ENCODE measurements at places on chromosomes 2 and 18.
A peak's percentile ranks its signal among the peaks of the same experiment; 100 is the strongest.

DNA sequence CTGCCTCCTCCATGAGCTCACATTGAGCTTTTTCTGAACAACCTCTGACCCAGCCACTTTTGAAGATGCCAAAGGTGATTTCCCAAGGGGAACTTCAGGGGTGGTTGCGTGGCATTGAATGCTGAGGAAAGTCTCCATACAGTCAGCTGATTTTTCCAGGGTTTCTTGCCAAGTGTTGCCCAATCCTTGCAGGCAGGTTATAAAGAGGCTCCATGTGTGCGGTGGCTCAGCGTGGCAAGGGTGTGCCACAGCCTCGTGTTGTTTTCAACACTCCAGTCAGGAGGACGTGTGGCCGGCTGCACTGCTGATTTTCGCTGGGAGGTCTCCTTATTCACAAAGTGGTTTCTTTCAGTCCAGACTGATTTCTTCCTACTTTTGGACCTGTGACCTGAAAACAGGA lies 81.4 kb upstream of the GATA6 start:
- no peak for DNase-seq

GRCh38 chr18:26546875-26547645 lies 1.3 kb downstream of the KCTD1 start:
- no peak for DNase-seq

- DNase-seq = no peak
Observed at GRCh38 chr2:221144909-221145308, 427.2 kb downstream of the EPHA4 start.

- DNase-seq = no peak
Observed at GRCh38 chr2:24620936-24621335, 129.9 kb downstream of the NCOA1 start.

DNA sequence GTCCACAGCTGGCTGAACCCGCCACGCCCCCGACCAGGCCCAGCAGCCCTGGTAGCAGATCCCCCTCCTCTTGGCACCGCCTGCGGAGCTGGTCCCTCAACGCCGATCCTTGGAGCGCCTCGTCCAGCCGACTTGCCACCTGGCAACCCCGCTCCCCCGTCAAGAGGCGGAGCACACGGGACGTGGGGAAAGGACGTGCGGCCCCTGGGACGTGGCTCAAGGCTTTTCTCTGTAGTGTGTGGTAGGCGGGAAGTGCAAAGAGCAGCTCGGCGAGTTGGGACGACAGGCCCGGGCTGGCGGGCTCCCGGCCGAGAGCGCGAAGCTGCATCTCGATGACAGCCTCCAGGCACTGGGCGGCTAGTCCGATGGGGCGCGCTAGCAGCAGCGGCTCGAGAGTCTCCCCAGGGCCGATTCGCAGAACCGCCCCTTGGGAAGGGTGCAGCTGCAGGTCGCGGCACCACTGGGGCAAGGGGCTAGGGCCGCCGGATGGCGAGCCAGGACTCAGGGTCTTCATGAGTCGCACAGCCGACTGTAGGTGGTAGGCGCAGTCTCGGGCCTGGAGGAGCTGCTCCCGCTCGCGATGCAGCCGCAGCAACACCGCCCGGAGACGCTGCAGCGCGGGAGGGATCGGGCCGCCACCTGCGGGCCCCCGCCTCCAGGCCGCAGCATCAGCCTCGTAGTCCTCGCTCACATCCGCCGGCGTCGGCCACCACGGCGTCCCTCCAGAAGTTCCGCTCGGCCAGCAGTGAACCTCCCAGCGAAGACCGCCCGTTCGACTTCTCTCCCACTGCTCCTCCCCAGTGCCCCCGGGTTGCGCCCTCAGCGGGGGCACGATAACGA lies 617 bp downstream of the CCDC142 start:
- no peak for DNase-seq

- DNase-seq = no peak
Observed at GRCh38 chr18:58996131-58996641, 131.5 kb downstream of the ZNF532 start.

GRCh38 chr2:61988462-61989366 lies 83.2 kb downstream of the COMMD1 start:
- no peak for DNase-seq

DNA sequence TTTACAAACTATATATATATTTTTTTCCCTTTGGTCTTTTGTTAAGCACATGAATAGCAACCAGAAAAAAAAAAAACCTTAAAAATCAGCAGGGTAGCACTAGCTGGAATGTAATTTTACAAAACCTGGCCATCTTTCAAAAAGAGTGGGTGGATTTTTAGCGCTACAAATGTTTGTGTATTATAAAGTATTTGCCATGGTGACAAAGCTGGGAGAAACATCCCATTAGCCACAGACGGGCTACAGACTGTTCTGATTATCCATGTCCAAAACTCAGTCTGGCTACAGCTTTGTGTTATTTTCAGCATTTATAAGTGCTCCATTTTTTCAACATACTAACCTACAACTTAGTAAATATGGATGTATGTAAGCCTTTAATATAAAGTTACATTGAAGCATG lies 249.5 kb upstream of the TANK start:
- DNase-seq = no peak

GRCh38 chr18:48860269-48861180 lies 90.2 kb downstream of the SMAD7 start:
- DNase-seq = no peak

DNA sequence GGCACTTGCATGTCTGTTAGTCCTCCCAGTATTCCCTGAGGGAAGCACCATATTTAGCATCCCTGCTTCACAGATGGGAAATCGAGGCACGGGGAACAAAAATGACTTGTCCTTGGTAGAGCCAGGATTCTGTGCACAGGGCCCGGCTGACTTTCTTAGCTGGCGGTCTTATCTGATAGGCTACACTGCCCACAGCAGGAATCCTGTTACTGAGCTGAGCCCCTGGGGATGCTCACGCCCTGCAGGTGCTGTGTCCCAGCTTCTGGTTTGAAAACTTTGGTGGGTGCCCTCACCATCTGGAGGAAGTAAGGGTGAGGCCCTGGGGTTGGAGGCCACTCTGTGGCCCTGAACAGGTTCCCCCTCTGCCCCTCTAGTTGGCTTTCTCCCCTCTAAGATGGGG lies 68.4 kb upstream of the MCFD2 start:
- DNase-seq = no peak

DNA sequence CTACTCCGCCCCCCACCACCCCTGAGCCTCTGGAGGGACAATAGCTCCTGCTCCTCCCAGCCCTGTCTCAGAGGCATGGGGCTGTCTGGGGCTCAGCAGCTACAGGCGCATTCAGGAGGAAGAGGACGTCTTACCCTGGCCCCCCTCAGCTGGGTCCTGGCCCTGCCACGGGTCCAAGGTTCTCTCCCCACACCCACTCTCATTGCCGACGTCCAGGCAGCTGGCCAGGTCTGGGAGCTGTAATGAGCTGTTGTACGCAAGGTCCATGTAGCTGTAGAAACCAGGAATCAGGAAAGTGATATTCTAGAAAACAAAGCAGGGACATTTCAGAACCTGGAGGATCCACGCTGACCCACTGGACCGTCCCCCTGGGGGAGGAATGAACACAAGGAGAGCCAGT lies 13.5 kb downstream of the PASK start:
- DNase-seq = no peak

DNA sequence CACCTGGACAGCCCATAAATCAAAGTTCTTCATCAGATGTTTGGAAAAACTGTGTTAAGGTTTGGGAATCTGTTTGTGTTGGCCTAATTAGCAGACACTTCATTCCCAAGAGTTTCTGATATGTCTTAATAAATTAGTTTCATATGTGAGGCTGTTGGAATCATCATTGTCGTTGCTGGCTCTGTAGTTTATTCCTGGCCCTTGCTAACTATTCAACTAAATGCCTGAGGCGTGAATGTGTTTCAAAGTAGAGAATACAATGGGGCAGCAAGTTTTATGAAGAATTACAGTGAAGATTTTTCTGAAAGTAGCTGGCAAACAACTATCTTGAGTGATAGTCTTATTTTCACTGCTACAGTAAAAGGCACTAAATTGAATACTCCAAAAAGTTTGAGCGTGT lies 141.1 kb downstream of the PARD3B start:
- DNase-seq = no peak

- DNase-seq = no peak
Observed at GRCh38 chr2:102336502-102336945, 19.1 kb upstream of the IL18R1 start.

GRCh38 chr2:102872388-102872787 lies 110.6 kb downstream of the TMEM182 start:
- no peak for DNase-seq

DNA sequence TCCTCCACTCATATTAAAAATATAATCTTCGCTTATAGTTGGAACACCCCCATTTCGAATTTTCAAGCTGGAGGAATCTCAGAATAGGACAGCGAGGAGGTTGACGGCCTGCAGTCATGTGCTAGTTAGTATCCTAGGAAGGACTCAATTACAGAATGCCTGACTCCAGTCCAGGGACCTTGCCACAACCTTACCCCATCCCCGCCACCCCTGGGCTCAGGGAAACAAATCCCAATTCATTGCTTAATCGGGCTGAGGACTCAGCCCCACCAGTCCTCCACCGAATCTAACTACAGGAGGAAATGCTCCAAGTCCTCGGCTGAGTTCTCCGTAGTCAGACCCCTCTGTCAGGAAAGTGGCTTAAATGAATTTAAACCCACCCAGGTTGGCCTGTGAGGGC lies 31.7 kb upstream of the ZBTB7C start:
- no peak for DNase-seq

DNA sequence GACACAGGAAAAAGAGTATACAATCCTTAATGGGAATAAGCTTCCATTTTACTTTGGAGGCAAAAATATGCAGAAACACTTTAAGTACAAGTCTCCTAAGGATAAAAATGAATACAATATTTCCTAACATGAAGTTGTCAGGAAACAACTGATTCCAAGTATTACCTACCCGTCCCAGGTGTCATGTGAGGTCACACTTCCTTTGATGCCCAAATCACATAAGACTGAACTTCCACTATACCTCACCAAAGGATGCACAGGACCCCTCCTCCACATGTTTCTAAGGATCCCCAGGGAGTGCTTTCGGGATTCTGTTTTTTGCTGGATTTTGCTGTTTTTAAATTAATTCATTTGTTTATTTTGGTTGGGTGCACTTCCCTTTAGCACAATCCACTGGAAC lies 438.5 kb upstream of the TCF4 start:
- DNase-seq = no peak

- DNase-seq = peak; percentile 43
Observed at GRCh38 chr2:199985625-199986207, 30.3 kb downstream of the MAIP1 start.

DNA sequence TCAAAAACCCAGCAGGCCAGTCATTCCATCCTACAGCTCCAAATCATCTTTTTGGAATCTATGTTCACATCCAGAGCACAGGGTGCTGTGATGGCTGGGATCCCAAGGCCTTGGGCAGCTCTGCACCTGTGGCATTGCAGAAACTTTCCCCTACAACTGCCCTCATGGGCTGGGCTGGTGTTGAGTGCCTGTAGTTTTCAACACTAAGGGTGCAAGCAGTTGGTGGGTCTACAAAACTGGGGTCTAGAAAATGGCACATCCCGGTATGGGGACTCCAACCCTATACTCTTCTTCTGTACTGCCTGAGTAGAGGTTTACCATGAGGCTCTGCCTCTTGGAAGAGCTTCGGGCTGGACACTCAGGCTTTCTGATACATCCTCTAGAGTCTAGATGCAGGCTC lies 95.2 kb upstream of the TEKT4 start:
- no peak for DNase-seq

Data from GM12864 (cell line).